ENCODE measurements at places on chromosomes 11 and 22. TPM values are rescaled to one million over a fixed set of nuclear protein-coding genes. Genes with fewer than 3 reads are reported as not detected.

Gene PRAME
- not detected for total RNA-seq

Gene NXPE2
- not detected for total RNA-seq

Gene HYLS1
- total RNA-seq = 8.1 TPM

Gene ANO1
- total RNA-seq = not detected

Gene TREH
- not detected for total RNA-seq

Gene CCDC89
- total RNA-seq = not detected

Gene OR2AT4
- total RNA-seq = not detected

Gene CDKN1C
- 0.85 TPM for total RNA-seq

DNA sequence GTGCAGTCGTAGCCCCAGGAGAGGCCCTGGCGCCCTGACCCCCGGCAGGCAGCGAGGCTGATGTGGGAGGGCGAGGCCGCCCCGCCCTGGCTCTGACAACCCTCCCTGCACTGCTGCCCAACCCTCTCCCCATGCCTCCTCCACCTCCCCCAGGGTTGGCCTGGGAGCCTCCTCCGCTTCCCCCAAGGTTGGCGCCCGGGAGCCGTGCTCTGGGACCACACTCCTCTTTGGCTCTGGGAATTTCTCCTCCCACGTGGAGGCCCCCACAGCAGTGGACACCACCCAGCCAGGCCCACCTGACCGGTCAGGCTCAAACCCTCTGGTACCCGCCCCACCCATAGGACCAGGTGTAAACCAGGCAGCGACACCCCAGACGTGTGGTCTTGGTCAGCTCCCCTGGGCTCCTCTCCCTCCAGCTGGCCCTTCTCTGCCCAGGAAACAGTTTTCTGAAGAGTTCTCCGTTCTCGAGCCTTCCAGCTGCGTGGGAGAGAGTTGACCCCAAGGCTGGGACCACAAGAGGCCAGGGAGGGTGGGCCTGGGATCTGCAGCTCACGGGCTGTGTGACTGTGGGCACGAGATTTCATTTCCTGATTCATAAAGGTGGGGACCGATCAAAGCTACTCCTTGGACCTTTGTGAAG, 39.5 kb upstream of the BRSK2 start:
- no peak overlapping the region for H3K4me3 ChIP-seq
- H3K36me3 ChIP-seq = no peaks in the 10 kb centered on the region
- H3K27me3 ChIP-seq = no peaks in the 10 kb centered on the region
- H3K4me1 ChIP-seq = peaks cover 3% of the 10 kb centered on the region
- DNase-seq = no peak
- no peak overlapping the region for H3K27ac ChIP-seq

- H3K27me3 ChIP-seq = no peaks in the 10 kb centered on the region
- H3K4me1 ChIP-seq = peaks cover 9% of the 10 kb centered on the region
- H3K36me3 ChIP-seq = no peaks in the 10 kb centered on the region
- no peak for DNase-seq
Observed at GRCh38 chr22:41742918-41743317, 43.6 kb downstream of the MEI1 start.

- no peak overlapping the region for H3K27ac ChIP-seq
- DNase-seq = no peak
- H3K4me3 ChIP-seq = no peak overlapping the region
- H3K36me3 ChIP-seq = no peaks in the 10 kb centered on the region
- no peaks in the 10 kb centered on the region for H3K4me1 ChIP-seq
Observed at GRCh38 chr11:120556797-120557196, 45.2 kb downstream of the GRIK4 start.

GRCh38 chr11:34640050-34640923, 19.4 kb downstream of the EHF start:
- no peak overlapping the region for H3K27ac ChIP-seq
- peaks cover 25% of the 10 kb centered on the region for H3K27me3 ChIP-seq
- DNase-seq = no peak

- H3K4me1 ChIP-seq = peaks cover 78% of the 10 kb centered on the region
- no peak for DNase-seq
- H3K4me3 ChIP-seq = peak overlapping the region; percentile 0
Observed at GRCh38 chr11:63887386-63887999, 29.5 kb downstream of the RCOR2 start.

DNA sequence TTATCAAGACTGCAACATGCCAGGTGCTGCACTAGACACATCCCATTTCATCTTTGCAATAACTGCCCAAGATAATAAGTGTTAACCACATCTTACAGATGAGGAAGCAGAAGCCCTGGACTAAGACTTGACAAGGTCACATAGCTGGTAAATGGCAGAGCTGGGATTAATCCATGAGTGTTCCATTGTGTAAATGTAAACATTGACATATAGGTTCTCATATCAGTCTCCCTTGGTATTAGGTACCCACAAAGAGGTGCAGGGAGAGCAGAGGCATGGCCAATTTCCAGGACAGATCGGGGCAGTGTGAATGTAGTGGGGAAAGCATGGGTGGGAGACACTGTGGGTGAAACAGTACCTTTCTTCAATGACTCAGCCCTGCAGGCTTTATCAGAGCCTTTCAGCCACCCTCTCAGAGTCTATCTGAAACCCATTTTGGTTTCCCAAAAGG, 17.9 kb downstream of the MICAL2 start:
- no peak for DNase-seq
- no peaks in the 10 kb centered on the region for H3K36me3 ChIP-seq
- no peak overlapping the region for H3K4me3 ChIP-seq
- no peaks in the 10 kb centered on the region for H3K27me3 ChIP-seq
- peaks cover 38% of the 10 kb centered on the region for H3K4me1 ChIP-seq
- H3K27ac ChIP-seq = peak overlapping the region; percentile 26

DNA sequence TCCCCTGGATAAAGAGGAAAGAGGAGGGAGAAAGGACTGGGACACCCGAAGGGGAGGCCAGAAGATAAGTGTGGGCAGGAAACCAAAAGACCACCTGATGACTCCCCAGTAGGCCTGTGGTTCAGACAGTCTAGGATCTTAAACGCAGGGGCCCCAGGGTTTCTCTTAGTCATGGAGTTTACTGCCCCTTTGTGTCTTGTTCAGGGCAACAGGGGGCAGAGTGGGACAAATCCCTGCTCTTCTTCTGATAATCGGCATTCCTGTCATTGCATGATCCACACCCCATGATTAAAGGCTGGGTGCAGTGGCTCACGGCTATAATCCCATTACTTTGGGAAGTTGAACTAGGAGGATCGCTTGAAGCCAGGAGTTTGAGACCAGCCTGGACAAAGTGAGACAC, 4.7 kb upstream of the TMPRSS13 start:
- peaks cover 67% of the 10 kb centered on the region for H3K4me1 ChIP-seq
- H3K4me3 ChIP-seq = no peak overlapping the region
- DNase-seq = no peak
- H3K27ac ChIP-seq = peak overlapping the region; percentile 55

DNA sequence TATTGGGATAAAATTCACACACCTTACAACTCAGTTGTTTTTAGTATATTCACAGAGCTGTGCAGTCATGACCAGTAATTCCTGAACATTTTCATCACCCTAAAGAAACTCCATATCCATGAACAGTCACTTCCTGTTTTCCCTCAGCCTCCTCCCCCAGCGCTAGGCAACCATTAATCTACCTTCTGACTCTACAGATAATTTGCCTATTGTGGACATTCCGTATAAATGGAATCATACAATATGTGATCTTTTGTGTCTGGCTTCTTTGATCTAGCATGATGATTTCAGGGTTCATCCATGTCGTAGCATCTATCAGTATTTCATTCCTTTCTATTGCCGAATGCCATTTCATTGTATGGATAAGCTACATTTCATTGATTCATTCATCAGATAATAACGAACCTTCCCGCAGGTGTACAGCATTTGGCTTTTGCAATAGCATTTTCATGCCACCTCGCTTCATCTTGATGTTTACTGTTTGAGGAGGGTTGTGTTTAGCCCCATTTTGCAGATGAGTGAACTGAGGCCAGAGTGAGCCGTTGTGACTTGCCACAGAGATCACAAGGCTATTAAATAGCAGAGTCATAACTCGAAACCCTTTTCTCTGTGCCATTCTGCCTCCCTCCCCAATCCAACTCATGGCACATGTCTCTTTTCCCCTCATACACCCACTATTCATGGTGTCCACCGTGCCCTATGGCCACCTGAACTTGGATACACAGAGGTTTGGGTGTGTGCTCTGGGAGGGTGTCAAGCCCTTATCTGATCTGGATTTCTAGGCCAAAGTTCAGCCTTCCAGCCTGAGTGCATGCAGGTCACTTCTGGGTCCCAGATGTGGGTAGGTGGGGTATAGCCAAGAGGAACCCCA, 11.1 kb upstream of the MYH9 start:
- no peak overlapping the region for H3K4me3 ChIP-seq
- H3K27ac ChIP-seq = no peak overlapping the region
- DNase-seq = no peak
- H3K27me3 ChIP-seq = no peaks in the 10 kb centered on the region

GRCh38 chr22:42544686-42545085, 9.1 kb upstream of the SERHL2 start:
- H3K27me3 ChIP-seq = no peaks in the 10 kb centered on the region
- H3K27ac ChIP-seq = no peak overlapping the region
- no peak for DNase-seq
- H3K36me3 ChIP-seq = no peaks in the 10 kb centered on the region
- no peak overlapping the region for H3K4me3 ChIP-seq

GRCh38 chr11:61687420-61687819, 7.2 kb downstream of the DAGLA start:
- no peak overlapping the region for H3K4me3 ChIP-seq
- no peak overlapping the region for H3K27ac ChIP-seq
- H3K4me1 ChIP-seq = no peaks in the 10 kb centered on the region
- no peak for DNase-seq
- no peaks in the 10 kb centered on the region for H3K36me3 ChIP-seq

GRCh38 chr11:33478111-33478573, 221.0 kb downstream of the HIPK3 start:
- no peak overlapping the region for H3K27ac ChIP-seq
- H3K4me1 ChIP-seq = no peaks in the 10 kb centered on the region

DNA sequence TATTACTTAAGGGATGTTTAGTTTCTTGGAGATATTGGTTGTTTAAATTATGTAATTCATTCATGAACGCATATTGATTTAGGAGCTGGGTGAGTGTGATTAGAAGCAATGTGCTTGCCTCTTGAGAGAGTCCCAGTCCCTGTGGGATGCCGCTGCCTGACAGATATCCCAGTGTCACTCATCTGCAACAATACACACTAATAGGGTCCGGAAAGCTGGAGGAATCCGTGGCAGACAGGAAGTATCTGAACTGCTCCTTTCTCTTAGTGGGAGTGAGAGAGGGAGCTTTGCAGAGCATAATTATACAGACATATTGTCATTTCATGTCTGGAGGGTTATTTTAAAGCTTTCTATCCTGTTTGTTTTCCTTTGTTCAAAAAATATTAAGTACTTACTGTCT, 17.4 kb downstream of the AMOTL1 start:
- H3K36me3 ChIP-seq = no peaks in the 10 kb centered on the region
- H3K4me3 ChIP-seq = no peak overlapping the region
- peaks cover 7% of the 10 kb centered on the region for H3K27me3 ChIP-seq
- no peak overlapping the region for H3K27ac ChIP-seq
- peaks cover 8% of the 10 kb centered on the region for H3K4me1 ChIP-seq

DNA sequence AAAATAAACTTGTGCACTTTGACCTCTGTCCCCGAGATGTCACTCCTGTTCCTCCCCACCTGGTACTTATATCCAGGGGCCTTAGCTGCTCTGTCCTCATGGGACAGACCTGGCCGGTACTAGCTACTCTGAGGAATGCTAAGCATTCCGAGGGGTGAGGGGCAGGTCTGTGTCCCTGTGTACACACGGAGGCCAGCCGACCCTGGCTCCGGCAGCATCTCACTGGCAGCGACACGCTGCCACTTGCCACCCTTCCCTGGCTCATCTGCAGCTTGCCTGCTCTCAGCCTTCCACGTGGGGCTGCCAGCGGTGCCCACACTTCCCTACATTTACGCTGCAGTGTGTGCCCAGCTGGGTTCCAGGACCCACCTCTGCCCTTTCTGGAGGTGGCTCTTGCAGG, 21.6 kb upstream of the TEF start:
- no peak for DNase-seq
- no peaks in the 10 kb centered on the region for H3K4me1 ChIP-seq
- peaks cover 1% of the 10 kb centered on the region for H3K36me3 ChIP-seq
- no peaks in the 10 kb centered on the region for H3K27me3 ChIP-seq
- H3K4me3 ChIP-seq = no peak overlapping the region
- H3K27ac ChIP-seq = no peak overlapping the region

DNA sequence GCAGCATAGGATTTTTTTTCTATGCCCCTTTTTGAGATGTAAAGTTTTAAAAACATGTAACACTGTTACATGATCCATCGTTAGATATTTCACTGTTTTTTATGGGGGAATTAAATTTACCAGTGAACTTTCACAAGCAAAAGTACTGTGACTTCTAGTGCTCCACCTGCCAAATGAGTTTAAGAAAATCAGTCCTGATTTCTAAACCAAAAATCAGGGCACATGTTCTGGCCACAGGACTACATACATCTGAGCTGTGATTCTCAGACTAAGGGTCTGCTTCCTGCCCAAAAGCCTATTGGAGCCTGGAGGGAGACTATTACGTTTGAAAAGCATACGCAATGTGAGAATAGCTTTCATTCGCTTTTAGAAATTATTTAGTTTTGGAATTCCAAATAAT, 22.5 kb downstream of the TMPRSS13 start:
- no peaks in the 10 kb centered on the region for H3K36me3 ChIP-seq
- no peak overlapping the region for H3K4me3 ChIP-seq
- H3K4me1 ChIP-seq = peaks cover 15% of the 10 kb centered on the region
- H3K27ac ChIP-seq = no peak overlapping the region
- no peak for DNase-seq

Measured in activated naive CD8-positive, alpha-beta T cell treated with anti-CD3 and anti-CD28 coated beads for 36 hours (primary cell).